IPS-NIHi11 (cell line): ENCODE measurements at places on chromosomes 16 and 17.

- DNase-seq, result no peak
Measured at GRCh38 chr17:67506966-67507365, 129.9 kb downstream of the PITPNC1 start.

GRCh38 chr17:32341141-32341856 is 674 bp downstream of the C17orf75 start:
- no peak for DNase-seq

DNA sequence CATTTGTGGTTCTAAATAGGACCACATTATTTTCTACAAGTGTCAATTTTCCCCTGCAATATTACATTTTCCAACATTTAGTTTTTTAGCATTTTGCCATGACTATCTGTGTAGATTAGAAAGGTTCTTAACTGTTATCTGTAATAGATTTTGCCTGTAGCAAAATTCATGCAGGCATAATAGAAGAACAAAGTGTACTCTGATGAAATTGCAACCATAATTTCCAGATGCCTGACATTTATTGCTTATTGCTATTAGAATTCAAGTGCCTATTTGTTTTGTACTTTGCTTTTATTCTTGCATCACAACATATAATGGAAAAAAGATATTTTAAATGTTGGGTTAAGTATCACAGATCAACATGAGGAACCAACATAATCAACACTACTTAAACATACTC is 337.7 kb downstream of the TOX3 start:
- no peak for DNase-seq

DNA sequence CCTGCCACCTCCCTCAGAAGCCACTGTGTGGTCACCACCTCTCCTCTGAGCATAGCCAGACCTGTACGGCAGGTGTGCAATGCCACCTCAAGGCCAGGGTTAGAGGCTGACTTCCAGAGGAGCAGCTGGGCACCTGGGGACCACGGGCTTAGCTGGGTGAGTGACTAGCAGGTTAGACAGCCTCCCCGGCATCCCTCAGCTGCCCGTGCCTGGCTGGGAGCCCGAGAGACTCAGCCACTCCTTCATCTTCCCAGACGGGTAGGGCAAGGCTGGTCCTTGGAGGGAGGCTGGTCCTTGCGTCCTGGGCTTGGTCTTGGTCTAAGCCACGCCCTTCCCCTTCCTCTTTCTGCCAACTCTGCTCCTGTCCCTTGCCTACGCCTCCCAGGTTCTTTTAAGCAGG is 7.8 kb downstream of the CRHR1 start:
- DNase-seq, result peak; percentile 59

GRCh38 chr17:7903154-7904103 is 12.7 kb downstream of the RNF227 start:
- DNase-seq, result no peak

DNA sequence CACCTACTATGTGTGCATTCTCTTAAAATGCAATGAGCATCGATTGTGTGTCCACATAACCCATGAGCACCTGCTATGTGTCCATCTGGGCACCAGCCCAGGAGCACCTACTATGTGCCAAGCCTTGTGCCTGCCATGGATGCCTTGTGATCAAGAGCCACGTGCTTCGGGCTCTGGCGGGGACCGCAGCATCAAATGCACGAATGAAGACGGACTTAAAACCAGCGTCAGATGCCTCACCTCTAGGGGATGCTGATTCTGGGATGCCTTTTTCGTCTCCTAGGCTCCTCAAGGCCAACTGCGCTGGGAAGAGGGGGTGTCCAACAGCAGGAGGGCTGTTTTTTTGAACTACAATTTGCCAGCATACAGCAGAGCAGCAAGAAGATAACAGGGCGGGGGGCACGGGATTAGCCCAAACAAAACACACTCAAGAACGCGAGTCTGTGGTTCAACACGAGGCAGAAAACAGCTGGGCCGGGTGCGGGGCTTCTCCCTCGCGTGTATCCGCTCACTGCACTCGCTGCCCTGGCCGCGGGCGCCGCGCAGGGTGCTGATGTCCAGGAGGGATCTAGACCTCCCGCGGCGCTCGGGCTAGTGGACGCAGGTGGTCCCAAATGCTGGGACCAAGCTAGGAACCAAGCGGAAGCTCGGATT is 1.2 kb upstream of the GLIS2 start:
- DNase-seq, result peak; percentile 23

DNA sequence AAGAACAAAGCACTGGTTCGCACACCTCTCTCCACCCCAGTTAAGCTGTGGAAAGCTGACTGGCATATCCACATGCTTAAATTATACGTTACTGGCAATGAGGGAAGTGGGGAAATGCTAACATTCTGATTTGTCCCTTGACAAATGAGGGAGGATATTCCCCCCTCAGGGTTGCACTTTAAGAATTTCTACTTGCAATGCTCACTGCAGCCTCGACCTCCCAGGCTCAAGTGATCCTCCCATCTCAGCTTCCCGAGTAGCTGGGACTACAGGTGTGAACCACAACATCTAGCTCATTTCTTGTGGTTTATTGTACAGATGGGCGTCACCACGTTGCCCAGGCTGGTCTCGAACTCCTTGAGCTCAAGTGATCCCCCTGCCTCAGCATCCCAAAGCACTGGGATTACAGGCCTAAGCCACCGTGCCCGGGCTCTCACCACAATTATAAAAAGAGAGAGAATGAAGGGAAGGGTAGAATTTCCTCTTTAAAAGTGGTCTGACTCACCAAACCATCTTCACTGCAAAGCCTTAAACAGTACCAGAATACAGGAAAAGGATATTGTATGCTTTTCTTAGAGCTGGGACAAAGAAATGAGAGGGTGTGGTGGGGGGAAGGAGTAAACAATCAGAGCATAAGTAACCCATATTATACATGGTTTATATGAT is 38.9 kb downstream of the KANSL1 start:
- no peak for DNase-seq

- no peak for DNase-seq
Measured at GRCh38 chr17:75262112-75262606, 480 bp downstream of the MRPS7 start.

- DNase-seq, result no peak
Measured at GRCh38 chr17:71099003-71099714, 929.8 kb downstream of the KCNJ2 start.

- DNase-seq, result no peak
Measured at GRCh38 chr16:88331989-88332920, 50.5 kb upstream of the ZNF469 start.

- DNase-seq, result peak; percentile 36
Measured at GRCh38 chr17:68182940-68183551, 64.8 kb upstream of the AMZ2 start.

- DNase-seq, result no peak
Measured at GRCh38 chr16:88376835-88377726, 5.7 kb upstream of the ZNF469 start.

DNA sequence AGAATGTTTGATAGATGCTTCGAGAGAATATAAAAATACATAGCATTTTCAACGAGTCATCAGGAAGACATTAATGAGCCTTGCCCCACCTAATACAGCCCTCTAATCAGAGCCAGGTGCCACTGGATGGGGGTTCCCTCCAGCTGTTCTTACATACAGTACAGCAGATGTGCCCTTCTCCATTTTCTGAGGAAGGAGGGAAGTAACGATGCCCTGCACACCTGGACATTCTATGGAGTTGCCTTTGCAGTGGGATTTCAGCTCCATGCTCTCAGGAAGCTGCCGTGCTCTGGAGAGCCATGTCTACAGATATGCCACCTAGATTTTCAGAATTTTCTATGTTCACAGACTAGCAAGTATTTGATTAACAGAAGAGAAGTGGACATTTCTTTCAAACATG is 36.3 kb downstream of the CDRT15 start:
- DNase-seq, result no peak

- DNase-seq, result no peak
Measured at GRCh38 chr17:50908860-50909764, 43.0 kb upstream of the TOB1 start.

- no peak for DNase-seq
Measured at GRCh38 chr16:88965411-88965810, 11.6 kb downstream of the CBFA2T3 start.

DNA sequence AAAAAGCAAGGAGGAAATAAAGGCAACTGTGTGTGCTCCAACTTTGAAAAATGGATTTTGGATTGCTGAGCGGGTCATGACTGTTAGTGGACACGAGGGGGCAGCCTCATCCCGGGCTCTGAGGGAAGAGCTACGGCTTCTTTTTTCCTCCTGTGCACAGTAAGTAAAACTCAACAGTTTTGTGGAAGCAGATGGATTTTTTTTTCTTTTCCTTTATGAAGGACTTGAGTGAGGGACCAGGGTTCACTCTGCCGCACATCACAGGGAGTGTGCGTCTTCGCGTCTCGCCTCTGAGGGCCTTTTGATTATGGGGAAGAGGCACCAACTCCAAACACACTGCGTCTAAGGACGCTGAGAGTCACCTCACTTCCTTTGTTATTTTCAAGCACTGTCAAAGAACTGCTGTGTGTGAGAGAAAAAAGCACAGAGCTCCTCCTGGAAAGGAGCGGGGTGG is 80.3 kb upstream of the GOT2 start:
- peak; percentile 77 for DNase-seq

DNA sequence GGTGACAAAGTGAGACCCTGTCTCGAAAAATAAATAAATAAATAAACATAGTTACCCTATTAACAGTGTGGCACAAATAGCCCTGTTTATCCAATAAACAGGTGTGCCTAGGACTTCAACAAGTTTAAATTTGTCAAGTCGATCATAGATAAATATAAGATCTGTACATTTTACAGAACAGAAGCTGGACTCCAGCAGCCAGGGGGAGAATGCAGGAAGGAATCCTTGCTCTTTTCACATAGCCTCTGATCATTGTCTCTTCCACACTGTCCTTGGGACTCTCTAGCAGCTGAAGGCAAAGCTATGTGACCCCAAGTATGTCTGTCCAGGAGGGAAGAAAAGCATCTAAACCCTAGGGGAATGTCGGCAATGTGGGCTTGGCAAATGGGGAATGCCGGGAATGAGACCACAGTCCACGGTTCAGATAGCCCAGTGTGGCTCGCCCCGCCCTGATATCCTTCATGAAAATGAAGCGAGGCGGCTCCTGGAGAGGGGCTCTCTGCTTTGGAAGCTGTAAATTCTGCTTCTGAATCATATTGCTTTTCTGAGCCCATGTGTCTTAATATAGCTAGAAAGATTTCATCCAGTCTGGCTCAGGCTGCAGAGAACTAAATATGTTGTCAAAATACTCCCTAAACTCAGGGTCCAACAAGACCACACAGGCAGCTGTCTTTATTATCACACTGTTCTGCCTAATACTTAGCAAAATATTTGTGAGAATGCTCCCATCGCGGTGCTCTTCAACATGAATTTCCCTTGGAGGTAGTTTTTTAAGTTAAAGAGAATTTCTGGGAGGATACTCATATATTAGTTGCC is 24.9 kb upstream of the GRB2 start:
- DNase-seq, result peak; percentile 71

- DNase-seq, result no peak
Measured at GRCh38 chr17:29068818-29069217, 25.9 kb downstream of the PIPOX start.

DNA sequence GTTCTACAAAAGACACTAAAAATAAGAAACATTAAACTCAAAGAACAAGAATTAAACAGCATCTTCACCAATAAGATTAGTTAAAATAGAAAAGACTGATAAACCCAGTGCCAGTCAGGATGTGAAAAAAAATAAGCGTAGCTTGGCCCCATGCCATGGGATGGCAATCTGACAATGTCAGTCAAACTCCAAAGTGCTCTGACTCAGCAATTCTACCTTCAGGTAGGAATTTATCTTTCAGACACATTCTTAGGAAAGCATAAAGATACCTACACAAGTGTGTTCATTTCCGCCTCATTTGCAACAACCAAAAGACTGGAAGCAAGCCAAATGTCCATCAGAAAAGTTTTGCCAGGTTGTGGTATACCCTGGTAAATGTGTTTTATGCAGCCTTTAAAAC is 9.1 kb upstream of the MPO start:
- DNase-seq, result peak; percentile 4

DNA sequence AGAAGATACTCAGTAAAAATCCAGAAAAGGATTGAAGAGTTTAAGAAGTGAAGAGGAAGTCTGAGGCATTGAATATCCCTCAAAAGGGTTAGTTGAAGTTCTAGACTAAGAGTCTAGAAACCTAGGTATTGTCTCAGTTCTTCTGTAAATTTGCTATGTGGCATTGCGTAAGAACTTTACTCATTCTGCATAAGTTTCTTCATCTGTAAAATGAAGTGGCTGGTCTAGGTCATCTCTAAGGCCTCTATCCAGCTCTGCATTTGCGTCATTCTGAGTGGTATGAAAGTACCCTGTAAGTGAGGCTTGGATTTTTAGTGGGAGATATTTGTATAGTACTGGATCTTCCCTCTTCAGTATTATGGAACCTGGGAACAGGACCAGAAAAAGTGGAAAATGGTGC is 130.2 kb downstream of the MYO1D start:
- no peak for DNase-seq

DNA sequence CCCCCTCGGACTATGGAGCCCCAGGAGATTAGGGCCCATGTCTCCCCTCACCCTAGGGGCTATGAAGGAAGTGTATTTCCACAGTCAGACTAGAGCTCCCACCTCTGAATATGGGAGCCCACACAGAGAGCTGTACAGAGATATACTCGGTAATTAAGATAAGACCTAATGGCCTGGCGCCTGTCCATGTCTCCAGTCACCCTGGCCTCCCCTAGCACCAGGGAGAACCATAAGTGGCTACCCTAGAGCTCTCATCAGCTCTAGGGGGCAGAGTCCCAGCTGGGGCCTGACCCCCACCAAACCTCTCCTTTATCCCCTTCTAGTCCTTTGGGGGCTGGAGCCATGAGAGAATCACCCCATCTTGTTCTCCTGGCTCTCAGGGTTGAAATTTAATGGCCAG is 2.4 kb downstream of the TMEM101 start:
- DNase-seq, result no peak

DNA sequence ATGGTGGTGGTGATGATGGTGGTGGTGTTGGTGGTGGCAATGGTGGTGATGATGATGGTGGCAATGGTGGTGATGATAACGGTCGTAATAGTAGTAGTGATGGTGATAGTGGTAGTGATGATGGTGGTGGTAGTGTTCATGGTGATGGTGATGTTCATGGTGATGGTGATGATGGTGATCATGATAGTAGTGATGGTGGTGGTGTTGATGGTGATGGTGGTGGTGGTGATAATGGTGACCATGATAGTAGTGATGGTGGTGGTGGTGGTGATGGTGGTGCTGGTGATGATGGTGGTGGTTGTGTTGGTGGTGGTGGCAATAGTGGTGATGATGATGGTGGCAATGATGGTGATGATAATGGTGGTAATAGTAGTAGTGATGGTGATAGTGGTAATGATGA is 68.0 kb downstream of the SOX9 start:
- no peak for DNase-seq

- peak; percentile 38 for DNase-seq
Measured at GRCh38 chr17:74444406-74444805, 12.5 kb downstream of the GPRC5C start.

- peak; percentile 59 for DNase-seq
Measured at GRCh38 chr17:41785091-41785858, 1.2 kb downstream of the JUP start.

DNA sequence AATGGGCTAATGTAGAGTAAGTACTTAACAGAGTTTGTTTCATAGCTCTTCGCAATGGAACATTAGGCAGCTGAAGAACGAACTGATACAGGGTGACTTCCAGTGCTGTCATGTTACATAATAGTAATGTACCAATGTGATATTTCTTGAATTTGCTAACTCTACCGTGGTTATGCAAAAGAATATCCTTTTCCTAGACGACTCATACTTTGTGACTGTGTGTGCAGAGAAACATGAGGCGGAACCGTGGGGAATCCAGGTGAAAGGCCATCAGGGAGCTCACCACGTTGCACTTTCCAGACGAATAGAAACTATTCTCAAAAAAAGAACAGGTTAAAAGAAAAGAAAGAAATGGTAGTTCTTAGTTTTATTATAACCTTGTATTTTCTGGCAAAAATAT is 13.2 kb downstream of the NOB1 start:
- no peak for DNase-seq

GRCh38 chr17:67386965-67387551 is 10.0 kb downstream of the PITPNC1 start:
- DNase-seq, result peak; percentile 77
